ENCODE measurements at places on chromosomes 4 and X.
A peak's percentile ranks its signal among the peaks of the same experiment; 100 is the strongest.

DNA sequence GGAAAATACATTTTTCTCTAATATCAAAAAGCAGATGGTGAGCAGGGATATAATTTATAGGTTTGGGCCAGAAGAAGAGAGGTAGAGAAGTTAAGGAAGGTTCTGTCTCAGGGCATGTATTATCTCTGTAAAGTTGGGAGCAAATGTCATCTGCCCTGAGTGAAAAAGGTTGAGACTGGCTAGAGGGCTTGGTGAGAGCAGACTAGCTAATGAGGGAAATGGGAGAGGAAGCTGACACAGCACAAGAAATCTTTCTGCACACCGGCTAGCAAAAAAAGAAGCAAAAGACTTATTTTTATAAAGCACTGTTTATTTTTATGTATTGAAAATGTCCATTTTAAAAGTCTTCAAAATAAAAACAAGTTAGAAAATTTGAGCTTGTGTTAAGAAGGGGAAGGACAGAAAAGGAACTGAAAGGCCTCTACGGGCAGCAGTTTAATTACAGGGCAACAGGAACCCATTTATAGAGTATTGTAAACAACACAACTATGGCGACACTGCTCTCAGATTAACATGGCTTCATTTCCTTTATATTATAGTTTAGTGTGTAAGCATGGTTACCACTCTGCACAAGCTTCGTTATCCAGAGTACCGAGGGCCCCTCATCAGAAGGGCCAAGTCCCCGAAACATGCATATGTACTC lies 17.4 kb downstream of the CD40LG start:
- DNase-seq: no peak

DNA sequence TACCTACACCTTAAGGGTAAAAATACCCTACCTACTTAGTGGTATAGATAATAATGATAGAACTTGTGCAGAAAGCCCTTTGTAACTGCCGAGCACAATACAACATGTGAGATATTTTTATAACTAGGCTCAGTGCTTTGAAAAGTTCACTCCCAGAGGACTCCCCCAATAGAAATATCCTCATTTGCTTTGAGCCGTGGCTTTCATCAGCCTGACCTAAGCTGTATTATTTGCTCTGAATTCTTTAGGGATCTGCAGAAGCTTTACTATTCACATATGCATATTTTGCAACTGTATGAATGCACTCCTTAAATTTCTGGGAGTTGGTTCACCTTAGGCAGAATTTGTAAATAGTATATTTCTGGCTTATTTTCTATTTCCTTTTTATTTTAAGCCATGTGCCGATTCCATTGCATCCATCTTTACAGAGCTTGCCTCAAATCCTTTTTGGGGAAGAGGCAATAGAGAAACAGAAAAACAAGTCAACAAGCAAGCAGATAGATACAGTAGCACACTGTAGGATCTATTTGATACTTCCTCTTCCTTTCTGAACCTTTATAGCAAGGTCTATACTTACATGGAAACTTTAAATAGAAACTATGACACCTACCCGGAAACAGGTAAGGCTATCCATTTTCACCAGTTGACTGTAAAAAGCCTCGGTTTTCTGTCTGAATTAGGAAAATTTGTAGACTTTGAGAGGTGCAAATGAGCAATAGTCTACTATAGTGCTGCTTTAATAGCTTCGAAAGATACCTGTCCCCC lies 242.5 kb upstream of the VCX3A start:
- DNase-seq: peak; percentile 1

- DNase-seq: no peak
These were observed 27.7 kb upstream of the PDE5A start for GRCh38 chr4:119656342-119656741.

DNA sequence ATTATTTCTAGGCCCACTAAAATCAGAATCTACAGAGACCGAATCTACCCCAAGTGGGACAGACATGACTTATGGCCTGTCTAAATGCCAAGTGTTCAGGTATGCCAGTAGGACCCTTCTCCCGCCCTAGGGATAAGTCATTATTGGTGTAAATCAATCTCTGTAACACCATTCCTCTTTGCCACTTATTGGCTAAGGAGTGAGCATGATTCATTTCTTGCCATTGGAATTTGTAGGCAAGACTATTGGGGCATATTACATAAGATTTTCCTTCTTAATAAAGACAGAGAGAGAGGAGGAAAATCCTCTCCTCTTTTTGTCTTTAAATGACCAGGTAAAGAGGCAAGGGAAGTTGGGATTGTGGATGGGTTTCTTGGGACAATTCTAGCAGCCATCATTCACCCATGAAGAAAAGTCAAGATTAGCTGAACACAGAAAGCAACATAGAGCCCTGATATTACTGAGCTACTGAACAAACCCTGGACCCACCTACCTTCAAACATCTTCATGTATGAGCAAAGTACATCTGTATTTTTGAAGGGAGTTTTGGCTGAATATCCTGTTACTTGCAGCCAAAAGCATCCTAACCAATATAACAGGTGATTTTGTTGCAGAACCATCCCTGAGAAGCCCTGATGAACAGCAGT lies 2.6 kb downstream of the SLC9B2 start:
- DNase-seq: no peak

DNA sequence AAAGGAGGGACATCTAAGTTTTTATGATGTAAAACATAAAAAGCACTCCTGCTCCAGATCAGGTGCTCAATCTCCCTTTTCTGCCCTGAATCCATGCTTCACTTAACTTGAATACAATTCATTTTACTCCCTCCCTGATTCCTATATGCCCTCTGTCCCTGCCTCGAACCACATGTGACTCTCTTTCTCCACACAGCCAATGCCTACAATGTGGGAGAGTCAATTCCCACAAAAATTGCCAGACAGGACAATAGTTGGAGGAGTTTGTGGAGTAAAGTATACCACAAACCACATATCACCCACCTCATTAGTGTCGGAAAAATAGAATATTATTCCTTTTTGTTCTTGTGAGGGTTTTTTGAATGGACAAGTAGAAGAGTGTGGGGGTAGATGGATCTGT lies 9.7 kb downstream of the AMMECR1 start:
- DNase-seq: no peak
